ENCODE measurements at places on chromosomes 5 and 9. TPM values are rescaled to one million over a fixed set of nuclear protein-coding genes. Genes with fewer than 3 reads are reported as not detected.

The SOWAHA gene
- 0.08 TPM for total RNA-seq

GRCh38 chr5:76207120-76207519, 123.9 kb downstream of the SV2C start:
- DNase-seq = no peak

The FOXD4 gene
- total RNA-seq = not detected

- DNase-seq = no peak
These were observed 84.5 kb upstream of the RAI14 start for GRCh38 chr5:34571677-34572041.

Measured in cardiac septum (tissue), 1 donor.